Caco-2 (cell line): ENCODE measurements at places on chromosomes 13 and 19. TPM values are rescaled to one million over a fixed set of nuclear protein-coding genes. Genes with fewer than 3 reads are reported as not detected.

Gene FCAR
- not detected in 2 replicates for total RNA-seq

GRCh38 chr13:62320129-62321108 lies 904.8 kb upstream of the PCDH20 start:
- no peak overlapping the region for H3K27ac ChIP-seq
- DNase-seq, result no peak
- H3K4me1 ChIP-seq, result no peaks in the 10 kb centered on the region
- no peaks in the 10 kb centered on the region for H3K36me3 ChIP-seq

- H3K4me1 ChIP-seq, result peaks cover 5% of the 10 kb centered on the region; the same call in 1 of the 2 replicates
- no peak overlapping the region for H3K4me3 ChIP-seq
- no peak overlapping the region for H3K27ac ChIP-seq
- H3K36me3 ChIP-seq, result no peaks in the 10 kb centered on the region
- no peak for DNase-seq
Measured at GRCh38 chr13:50511877-50512341, 331.6 kb downstream of the DLEU7 start.

DNA sequence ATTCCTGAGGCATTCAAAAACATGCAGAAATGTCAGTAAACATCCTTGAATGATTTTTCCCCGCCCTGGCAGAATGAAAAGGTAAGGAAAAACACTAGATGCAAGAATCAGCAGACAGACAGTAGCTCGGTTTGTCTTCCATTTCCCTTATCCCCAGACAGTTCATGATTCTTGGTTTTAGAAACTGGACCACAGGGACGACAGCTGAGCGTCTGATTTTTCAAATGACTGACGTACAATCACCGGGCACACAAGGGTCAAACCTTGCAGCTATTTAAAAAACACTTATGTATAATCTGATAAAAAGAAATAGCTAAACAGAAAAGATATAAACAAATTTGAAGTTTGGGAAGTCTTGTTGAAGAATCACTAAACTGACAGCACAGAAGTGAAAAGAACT lies 47.1 kb downstream of the DCLK1 start:
- H3K4me1 ChIP-seq, result no peaks in the 10 kb centered on the region
- no peak for DNase-seq
- no peaks in the 10 kb centered on the region for H3K27me3 ChIP-seq
- H3K27ac ChIP-seq, result no peak overlapping the region

- H3K27me3 ChIP-seq, result no peaks in the 10 kb centered on the region
- H3K4me3 ChIP-seq, result no peak overlapping the region
- H3K27ac ChIP-seq, result no peak overlapping the region
- DNase-seq, result no peak
Measured at GRCh38 chr13:109159650-109160309, 530.4 kb downstream of the MYO16 start.
